ENCODE measurements at places on chromosomes 11 and 22. TPM values are rescaled to one million over a fixed set of nuclear protein-coding genes. Genes with fewer than 3 reads are reported as not detected.

DNA sequence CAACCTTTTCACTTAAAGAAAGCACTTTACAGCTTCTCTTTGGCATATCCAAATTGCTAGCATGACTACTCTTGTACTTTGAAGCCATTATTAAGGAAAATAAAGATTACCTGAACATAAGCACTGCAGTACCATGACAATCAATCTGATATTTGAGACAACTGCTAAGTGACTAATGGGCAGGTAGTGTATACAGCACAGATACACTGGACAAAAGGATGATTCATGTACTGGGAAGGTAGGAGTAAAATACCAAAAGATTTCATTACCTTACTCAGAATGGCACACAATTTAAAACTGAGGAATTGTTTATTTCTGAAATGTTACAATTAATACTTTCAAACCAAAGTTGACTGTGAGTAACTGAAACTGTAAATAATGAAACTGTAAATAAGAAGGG lies 1054.3 kb upstream of the TENM4 start:
- DNase-seq: no peak

DNA sequence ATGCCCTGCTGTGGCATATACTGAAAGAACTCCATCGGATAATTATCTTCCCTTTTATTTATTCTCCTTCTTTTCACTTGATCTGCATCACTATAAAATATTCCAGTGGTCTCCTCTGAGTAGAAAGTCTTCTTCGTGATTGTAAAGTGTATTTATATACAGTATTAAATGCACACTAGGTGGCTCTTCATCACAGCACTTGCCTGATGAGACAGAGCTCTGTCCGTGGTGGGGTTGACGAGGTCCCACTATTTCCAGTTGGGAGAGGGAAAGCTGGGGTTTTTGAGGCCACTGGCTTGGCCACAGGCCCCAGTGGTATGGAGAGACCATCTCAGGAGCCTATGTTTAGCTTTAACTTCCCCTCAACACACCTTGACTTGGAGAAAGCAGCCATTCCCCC lies 31.6 kb upstream of the ZBTB16 start:
- no peak for DNase-seq

DNA sequence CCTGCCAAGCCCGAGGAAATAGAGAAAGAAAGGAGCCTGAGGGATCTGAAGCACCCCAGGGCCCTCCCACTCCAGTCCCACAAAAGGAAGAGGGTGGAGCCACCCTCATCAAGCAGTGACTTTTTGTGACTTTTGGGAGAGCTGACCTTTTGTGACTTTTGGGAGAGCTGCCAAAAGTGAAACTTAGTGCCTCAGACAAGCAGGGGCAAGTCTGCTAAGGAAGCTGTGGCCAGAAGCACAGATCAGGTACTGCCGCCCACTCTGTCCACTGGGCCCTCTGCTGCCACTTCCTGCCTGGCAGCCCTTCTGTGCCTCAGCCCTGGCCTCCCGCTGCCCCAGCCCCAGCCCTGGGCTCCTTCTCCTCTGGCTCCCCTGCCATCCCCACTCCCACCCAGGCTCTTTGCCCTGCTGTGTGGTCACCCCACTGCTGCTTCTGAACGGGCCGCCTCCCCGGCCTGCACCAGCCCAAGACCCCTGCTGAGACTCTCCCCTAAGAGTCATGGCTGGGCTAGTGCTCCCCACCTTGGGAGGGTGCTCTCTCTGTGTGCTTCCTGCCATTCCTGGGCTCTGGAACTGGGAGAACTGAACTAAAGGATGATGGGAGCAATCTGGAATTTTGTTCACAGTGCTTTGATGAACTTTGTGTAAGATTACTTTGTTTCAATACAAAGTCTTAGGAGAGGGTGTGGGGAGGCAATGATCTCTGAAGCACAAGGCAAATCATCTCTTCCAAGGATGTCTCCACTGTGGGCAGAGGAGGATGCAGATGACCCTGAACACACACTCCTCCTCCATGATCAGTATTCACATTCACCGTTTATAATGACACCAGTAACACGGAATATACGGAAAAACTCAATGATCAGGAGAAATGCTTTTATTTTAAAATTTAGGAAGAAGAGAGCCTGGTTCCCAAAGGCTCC lies at the start of gene APOBEC3H:
Gene APOBEC3H (plus strand): TSS at position 147 of the 923 bp plus-strand sequence. CDS start 3,035 bp downstream, outside the sequence.
- no peak for DNase-seq

- no peak for DNase-seq
These were observed 13.2 kb downstream of the FAM181B start for GRCh38 chr11:82720267-82721065.

DNA sequence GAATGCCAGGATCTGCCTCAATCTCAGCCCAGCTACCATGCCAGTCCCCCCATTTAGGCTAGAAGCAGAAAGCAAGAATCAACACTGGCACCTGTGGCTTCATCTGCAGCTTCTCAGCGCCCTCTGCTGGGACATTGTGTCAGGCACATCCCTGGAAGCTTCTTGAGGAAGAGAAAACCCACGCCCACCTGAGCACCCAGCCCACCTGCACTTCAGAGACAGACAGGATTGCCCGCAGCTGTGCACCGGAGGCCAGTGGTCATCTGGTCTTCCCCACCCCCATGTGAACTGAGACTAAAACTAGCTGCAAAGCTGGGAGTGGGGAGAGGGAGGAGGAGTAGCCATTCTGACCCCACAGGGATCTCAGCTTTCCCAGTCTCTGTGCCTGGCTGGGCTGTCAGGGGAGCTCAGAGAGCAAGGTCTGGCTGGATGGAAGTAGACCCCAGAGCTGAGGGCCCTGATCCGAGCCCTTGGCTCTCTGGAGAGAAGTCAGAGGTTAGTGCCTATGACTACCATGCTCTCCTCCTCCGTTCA lies 66.8 kb downstream of the FEZ1 start:
- peak; percentile 7 for DNase-seq

DNA sequence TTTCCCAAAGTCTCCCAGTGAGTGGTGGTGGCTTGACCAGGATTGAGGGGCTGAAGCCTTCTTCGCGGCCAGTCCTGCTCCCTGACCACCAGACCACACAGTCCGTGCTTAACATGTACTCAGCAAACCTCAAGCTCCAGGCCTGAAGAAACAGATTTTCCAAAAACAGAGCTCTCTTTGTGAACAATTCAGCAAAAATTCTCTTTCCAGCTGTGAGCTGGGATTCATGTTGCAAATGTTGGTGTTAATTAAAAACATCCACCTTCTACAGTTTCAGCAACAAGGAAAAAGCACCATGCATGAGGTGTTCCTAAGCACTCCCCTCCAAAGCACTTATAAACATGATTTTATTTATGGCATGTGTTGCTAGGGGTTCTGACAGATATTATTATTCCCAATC lies 129.5 kb downstream of the ETS1 start:
- no peak for DNase-seq

- no peak for DNase-seq
These were observed 34.6 kb downstream of the ZNRF3 start for GRCh38 chr22:28917747-28918549.

DNA sequence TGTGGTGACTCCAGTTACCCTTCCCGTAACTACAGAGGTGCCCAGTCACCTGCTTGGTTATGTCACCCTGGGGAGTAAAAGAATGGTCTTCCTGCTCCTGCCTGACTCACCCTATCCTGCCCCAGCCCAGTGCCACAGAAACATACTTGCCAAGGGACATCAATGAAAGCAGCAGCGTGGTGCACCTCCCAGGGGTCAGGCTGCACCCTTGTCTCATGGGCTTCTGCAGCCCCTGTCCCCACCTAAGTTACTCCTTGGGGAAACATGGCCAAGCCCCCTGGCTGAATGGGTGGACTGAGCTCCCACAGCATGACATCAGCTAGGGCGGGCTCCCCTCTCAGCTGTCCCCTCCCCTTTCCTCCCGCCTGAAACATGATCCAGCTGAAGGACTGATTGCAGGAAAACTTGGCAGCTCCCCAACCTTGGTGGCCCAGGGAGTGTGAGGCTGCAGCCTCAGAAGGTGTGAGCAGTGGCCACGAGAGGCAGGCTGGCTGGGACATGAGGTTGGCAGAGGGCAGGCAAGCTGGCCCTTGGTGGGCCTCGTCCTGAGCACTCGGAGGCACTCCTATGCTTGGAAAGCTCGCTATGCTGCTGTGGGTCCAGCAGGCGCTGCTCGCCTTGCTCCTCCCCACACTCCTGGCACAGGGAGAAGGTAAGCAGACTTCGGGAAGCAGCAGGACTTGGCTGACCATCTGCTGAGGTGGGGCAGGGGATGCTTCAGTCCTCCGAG lies at the start of gene HTR3A:
Gene HTR3A (plus strand): TSS at position 368 of the 730 bp plus-strand sequence. CDS start 218 bp downstream, at position 586.
- DNase-seq: no peak

- no peak for DNase-seq
These were observed 1.7 kb upstream of the CBX6 start for GRCh38 chr22:38873469-38874411.

DNA sequence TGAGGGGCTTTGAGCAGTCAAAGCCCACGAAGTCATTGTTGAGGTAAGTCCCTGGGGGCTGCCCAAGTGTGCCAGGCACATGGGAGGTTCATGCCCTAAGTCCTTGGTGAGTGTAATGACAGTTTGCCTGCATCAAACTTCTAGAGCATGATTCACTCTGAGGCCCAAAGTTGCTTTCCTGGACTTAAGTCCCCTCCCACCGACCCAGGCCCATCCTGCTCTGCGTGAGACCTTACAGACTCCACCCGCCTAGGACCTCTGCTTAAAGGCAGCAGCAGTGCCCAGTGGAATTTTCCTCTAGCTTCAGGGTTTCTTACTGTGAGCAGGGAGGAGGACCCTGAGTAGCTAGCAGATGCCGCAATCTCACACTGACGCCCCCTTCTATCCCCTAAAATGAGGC lies 5.7 kb upstream of the PVALB start:
- no peak for DNase-seq

- no peak for DNase-seq
These were observed 473.0 kb downstream of the BRD1 start for GRCh38 chr22:49354516-49355210.

GRCh38 chr22:35638410-35638809 lies 9.8 kb upstream of the APOL6 start:
- no peak for DNase-seq

- DNase-seq: no peak
These were observed 397.6 kb downstream of the BUD13 start for GRCh38 chr11:116375221-116375620.

DNA sequence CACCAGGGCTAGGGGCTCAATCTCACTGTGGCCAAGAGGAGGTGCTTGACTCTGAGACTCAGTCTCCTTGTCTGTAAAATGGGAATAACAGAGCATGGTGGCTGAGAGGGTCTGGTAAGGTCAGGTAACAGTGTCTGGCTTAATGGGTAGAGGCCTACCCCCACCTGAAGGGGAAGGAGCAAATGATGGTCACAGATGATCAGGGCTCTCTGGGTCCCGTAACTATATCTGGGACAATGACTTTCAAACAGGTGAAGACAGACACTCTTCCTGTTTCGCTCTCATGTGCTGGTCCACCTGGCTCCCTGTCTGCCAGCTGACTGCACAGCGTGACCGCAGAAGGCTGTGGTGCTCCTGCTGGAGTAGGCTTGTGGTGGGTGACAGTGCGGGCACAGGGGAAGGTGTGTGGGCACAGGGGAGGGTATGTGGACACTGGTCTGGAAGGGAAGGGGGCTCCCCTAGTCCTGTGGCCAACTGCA lies 4.0 kb downstream of the A4GALT start:
- DNase-seq: no peak

GRCh38 chr11:1163321-1163910 lies 5.7 kb downstream of the MUC5AC start:
- no peak for DNase-seq

- no peak for DNase-seq
These were observed 128.2 kb upstream of the FIBIN start for GRCh38 chr11:26865703-26866102.

DNA sequence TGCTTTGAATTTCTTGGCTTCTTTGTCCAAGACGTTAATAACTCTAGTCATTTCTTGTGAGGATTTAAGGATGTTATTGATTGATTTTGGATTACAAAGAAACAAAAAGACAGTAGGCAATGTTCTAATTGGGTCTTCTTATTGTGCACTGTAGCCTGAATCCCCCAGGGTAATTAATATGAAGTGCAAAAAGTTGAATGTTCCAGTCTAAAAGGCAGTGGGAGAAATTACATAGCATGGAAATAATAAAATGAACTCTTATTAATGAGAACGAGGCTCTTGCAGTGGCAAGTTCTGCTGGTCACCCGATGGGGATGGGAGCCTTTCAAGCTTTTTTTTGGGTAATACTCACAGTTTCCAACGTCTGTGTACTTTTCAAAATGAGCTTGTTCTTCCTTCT lies 45.6 kb downstream of the UBASH3B start:
- DNase-seq: no peak

DNA sequence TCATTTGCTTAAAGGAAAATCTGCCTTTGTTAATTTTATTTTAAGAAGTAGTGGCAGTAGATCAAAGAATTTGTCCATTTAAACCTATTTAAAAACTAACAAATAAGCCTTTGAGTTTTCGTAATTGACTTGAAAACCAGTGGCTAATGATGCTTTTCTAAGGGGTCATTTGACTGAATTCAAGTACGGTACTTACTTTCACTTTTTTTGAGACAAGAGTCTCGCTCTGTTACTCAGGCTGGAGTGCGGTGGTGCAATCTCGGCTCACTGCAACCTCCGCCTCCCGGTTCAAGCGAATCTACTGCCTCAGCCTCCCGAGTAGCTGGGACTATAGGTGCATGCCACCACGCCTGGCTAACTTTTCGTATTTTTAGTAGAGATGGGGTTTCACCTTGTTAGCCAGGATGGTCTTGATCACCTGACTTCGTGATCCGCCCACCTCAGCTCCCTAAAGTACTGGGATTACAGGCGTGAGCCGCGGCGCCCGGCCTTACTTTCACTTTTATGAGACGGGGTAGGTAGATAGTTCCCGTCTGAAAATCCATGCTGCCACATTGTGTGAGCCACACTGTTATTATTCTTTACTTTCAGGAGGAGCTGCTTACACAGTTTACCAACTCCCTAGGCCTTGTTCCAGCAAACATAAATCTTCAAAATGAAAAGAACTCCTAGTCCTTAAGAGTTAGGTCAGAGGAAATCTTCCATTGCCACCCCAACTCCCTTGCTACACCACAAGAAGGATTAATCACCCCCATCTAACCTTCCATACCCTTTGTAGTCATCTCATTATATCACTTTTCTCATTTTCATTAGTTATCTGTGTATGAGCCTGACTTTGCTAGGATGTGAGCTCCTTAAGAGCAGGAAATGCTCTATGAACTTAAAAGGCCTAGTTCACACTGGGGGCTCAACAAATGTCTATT lies 926.6 kb upstream of the CCDC90B start:
- no peak for DNase-seq

GRCh38 chr11:10845589-10845988 lies 12.3 kb downstream of the ZBED5 start:
- DNase-seq: no peak

GRCh38 chr11:34188181-34188580 lies 82.8 kb downstream of the NAT10 start:
- no peak for DNase-seq

The OR52J3 gene
- not detected for total RNA-seq

The PKP3 gene
- total RNA-seq: not detected

The OR52A1 gene
- not detected for total RNA-seq

The MS4A3 gene
- not detected for total RNA-seq

The TNNT3 gene
- total RNA-seq: 19.1 TPM

The PHOX2A gene
- not detected for total RNA-seq

The SERPING1 gene
- total RNA-seq: not detected

The ZP1 gene
- 0.20 TPM for total RNA-seq

The GLB1L2 gene
- 0.63 TPM for total RNA-seq
